ENCODE measurements at places on chromosomes 1 and 21.

- DNase-seq, result no peak
Measured at GRCh38 chr1:92168657-92169056, 49.1 kb upstream of the C1orf146 start.

DNA sequence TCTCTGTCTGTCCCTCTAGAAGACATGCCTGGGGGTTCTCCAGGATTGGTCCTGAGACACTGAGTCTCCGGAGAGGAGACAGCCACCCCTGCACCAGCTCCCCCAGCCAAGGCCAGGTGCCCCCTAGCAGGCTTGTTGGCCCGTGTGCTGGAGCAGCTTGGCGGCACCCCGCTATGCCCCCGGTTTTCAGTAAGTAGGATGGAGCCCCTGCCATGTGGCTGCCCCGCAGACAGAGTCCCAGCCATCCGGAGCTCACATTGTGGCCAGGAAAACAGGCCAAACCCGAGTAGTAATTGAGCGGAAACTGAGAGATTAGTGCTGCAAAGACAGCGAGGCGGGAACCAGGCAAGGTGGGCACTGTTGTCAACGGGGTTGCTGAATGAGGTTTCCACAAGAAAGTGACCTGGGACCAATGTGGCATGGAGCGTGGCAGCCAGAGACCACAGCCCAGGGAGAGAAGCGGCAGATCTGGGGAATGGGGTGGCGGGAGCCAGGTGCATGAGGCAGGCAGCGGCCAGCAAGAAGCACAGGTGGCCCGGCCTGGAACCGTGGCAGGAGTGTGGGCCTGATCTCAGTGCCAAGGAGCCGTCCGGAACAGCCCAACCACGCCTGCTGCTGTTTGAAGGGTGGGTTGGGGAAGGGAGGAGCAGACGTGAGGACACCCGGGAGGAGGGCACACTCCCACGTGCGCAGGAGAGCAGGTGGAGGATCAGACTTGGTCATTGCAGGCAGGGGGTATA lies 137.4 kb upstream of the VAMP3 start:
- DNase-seq, result no peak

DNA sequence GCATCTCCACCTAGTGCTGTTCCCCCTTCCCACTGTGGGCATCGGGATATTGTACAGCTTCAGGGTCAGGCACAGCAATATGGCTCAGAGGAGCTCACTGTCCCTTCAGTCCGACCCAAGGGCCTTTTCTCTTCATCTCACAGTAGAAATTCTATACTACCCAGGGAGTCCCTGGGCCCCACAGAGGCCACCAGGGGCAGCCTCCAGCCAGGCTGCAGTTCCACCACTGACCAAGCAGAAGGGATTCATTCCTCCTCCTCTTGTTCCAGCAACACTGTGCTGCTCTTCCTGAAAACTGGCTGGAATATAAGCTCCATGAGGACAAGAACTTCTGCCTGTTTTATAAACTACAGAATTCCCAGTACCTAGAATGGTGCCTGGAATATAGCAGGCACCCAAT lies 70.5 kb downstream of the CD34 start:
- no peak for DNase-seq

DNA sequence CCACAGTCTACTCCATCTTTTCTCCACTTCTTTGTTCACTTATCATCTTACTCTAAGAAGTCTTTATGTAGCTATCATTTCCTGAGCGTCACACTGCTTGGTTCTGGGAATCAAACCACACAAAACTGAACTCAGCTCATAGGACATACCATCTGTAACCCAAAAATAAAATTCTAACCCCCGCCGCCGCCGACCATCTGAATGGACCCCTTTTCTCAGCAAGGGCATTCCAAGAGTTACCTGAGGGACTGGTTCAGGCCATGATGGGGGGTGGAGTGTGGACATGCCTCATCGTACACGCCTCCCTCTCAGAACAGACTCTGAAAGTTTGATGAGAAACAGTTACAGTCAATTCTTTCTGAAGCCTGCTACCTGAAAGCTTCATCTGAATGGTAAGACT lies 12.6 kb upstream of the CHI3L2 start:
- peak; percentile 41 for DNase-seq

DNA sequence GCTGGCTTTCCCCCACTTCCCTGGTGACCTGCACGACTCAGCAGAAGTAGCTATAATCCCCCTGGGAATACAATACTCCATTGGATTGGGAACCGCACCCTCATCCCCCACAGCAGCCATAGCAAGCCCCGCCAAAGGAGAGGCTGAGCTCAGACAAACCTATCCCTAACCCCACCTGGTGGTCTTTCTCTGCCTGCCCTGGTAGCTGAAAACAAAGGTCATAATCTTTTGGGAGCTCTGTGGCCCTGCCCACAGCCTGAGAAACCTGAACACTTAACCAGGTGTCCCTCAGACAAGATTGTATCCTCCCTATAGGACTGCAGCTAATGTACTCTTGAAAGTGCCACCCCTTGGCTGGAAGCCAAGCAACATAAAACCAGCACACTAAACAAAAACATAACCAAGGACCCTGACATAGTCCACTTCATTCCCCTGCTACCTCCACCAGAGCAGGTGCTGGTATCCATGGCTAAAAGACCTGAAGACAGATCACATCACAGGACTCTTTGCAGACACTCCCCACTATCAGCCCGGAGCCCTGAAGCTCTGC lies 71.6 kb upstream of the RUNX1 start:
- no peak for DNase-seq

DNA sequence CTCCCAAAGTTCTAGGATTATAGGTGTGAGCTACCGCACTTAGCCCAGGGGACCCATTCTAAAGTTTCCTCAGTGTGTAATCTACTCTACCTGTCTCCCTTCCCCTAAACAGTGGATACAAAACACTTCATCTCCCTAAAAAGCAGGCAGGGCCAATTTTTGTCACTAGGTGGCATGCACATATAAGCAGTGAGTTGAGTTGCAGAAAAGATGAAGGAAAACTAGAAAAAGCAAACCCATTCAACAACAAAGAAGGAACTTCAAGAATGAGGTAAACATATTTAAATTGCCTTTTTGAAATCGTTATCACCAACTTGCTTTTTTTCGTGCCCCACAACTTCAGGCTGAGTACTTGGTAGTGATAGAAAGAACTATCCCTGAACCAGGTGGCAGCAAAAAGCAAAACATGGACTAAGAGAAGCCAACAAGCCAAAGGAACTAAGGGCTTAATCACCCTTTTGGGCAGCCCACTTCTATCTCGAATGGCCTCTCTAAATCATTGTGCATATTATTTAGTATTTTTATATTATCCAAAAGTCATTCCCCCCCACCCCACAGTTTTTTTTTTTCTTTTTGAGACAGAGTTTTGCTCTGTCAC lies 19.7 kb upstream of the ALDH9A1 start:
- peak; percentile 4 for DNase-seq

DNA sequence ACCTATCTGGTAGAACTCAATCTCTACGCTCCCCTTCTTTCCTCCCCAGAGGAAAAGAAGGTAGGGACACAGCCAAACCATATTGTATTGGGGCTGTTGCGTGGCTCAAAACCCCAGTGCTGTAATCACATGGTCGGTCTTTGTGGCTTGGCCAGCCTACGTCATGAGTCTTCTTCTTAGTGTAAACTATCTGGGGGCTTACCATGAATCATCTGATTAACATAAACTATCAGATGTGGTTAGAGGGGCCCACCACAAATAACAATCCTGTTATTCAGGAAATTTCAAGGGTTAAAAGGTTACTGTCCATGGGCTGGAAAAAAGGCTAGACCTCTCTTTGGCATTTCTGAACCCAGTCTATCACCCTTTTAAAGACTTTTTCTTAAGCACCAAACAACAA lies 49.5 kb upstream of the GPR52 start:
- DNase-seq, result no peak

DNA sequence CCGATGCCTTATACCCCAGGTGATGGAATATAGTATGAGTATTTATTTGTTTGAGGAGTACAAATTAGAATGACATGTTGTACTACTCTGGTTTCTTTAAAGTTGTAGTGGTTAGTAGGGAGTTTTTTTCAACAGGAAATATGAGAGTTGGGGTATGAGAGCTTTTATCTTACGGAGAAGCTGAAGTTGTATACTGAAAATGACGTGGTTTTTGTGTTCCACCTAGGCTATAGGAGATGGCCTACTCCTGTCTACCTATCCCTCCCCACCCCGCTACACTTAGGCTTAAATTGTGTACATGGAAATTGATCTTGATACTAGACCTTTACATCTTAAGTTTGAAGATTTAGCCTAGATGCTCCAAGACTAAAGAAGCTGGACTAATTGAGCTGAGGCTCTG lies 6.8 kb upstream of the HAX1 start:
- no peak for DNase-seq

DNA sequence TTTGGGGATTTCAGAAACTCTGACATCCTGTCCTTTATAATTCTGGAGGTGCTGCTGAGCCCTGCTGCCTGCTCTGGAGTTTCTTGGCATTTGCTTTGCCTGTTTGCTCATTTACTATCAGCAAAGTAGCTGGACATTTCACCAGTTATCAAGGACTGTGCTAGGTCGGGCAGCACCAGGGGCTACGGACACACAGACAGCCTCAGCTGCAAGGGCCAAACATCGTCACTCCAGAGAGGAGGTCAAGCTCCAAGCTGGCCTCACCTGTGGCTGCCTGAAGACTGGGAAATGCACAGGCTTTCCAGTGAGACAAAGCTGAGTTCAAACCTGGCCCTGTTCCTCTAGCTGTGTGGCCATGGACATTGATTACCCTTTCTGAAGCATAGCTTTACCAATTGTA lies 143.7 kb downstream of the LRIG2 start:
- DNase-seq, result no peak

- no peak for DNase-seq
Measured at GRCh38 chr1:193694741-193695140, 508.3 kb upstream of the B3GALT2 start.

DNA sequence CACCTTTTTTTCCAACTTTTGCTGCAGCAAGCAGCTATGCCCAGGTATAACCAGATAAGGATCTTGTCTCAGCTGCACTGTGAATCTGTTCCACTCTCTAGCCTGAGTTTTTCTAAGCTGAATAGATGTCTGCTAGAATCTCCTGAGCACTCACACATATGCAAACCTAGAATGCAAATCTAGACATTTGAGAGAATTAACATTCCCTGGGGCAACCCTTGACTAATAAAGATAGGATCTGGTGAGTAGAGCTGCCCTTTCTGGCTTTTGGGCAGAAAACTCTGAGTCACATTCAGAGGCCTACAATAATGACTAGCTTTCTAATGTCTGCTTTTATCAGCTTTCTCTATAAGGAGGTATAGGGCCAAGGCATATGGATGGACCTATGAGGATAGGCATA lies 61.4 kb upstream of the BARHL2 start:
- DNase-seq, result no peak

DNA sequence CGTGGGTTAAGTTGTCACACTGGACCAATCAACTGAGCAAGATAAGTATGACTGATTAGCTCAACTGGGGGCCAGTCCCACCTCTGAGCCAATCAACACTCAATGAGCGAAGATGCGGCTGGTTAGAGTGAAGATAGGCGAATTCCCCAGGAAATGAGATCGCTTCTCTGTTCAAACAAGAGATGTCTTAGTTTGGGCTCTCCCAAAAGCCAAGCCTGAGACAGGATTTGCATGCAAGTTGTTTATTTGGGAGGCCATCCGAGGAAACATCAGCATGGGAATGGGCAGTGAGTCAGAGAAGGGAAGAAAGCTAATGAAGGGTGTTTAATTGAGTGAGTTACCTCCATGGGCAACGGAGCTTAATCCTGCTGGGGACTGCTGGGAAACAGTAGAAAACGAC lies 4.9 kb upstream of the GJB5 start:
- DNase-seq, result no peak

GRCh38 chr1:230026572-230026971 lies 40.5 kb upstream of the GALNT2 start:
- DNase-seq, result no peak

GRCh38 chr1:183180634-183181056 lies 5.4 kb upstream of the LAMC2 start:
- no peak for DNase-seq

DNA sequence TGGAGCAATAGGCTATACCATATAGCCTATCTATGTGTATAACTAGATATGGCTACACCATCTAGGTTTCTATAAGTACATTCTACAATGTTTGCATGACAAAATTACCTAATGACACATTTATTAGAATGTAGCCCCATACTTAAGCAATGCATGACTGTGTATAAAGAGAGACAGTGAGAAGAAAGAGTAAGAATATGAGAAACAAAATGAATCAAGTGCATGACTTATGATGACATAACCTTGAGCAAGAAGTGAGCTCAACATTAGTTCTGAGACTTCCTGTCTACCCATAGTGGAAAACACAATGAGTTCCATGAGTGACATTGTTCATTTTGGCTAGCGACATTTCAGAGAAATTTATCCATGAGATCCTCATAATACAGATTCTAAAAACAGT lies 10.1 kb downstream of the SLC44A5 start:
- no peak for DNase-seq

DNA sequence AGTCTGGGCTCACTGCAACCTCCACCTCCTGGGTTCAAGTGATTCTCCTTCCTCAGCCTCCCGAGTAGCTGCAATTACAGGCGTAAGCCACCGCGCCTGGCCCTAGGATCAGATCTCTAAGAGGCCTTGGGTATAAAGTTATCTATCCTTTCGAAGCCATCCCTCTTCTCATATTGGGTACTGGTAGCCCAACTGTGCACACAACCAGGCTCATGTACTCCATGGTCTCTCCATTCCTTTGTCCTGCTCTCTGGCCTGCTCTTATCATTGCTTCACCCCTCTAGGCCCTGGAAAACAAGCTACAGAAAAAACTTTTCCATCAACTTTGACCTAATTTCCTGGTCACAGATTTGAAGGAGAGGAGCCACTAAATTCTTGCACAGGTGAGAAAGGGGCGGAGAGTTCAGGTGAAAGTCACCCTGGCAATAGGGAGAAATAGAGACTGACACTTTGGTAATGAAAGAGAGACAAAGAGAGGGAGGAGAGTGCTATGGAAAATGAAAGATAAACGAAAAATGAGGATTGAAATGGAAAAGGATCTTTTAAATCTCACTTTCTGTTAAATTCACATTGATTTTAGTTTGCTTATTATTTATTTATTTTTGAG lies 6.0 kb downstream of the TXNIP start:
- no peak for DNase-seq

GRCh38 chr1:179938752-179939151 lies 15.9 kb upstream of the CEP350 start:
- DNase-seq, result no peak

DNA sequence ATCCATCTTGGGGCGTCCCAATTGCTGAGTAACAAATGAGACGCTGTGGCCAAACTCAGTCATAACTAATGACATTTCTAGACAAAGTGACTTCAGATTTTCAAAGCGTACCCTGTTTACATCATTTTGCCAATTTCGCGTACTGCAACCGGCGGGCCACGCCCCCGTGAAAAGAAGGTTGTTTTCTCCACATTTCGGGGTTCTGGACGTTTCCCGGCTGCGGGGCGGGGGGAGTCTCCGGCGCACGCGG lies 282 bp upstream of the SOD1 start:
- DNase-seq, result no peak

DNA sequence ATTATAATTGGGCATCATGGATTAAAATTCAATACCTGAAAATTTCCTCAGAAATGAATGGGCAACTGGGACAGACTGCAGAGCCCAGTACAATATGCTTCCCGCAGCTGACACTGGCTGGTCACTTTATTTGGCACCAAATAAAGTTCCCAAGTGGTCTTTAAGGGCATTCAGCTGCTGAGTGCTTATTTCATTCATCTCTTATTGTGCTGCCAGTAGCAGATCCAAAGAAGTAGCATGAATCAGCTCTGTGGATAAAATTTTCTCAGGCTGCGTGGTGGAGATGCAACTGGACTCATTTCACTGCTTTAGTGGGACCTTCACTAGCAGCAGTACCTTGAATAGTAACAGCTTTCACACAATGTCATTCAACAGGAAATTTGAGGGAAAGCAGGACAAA lies 226.3 kb upstream of the ADGRL2 start:
- DNase-seq, result no peak

- no peak for DNase-seq
Measured at GRCh38 chr1:160460683-160461287, 60.4 kb downstream of the VANGL2 start.

Data from stimulated activated CD4-positive, alpha-beta T cell treated with anti-CD3 and anti-CD28 coated beads, Interleukin-4, amount 100 ng/mL, for 1 hour (primary cell).